ENCODE measurements at places on chromosomes 12 and 14.

- no peak for ATAC-seq
Measured at GRCh38 chr14:75591987-75592575, 13.7 kb downstream of the FLVCR2 start.

- ATAC-seq, result no peak
Measured at GRCh38 chr12:68303850-68304249, 28.3 kb downstream of the MDM1 start.

- ATAC-seq, result no peak
Measured at GRCh38 chr12:112682586-112682985, 109.0 kb upstream of the RPH3A start.

DNA sequence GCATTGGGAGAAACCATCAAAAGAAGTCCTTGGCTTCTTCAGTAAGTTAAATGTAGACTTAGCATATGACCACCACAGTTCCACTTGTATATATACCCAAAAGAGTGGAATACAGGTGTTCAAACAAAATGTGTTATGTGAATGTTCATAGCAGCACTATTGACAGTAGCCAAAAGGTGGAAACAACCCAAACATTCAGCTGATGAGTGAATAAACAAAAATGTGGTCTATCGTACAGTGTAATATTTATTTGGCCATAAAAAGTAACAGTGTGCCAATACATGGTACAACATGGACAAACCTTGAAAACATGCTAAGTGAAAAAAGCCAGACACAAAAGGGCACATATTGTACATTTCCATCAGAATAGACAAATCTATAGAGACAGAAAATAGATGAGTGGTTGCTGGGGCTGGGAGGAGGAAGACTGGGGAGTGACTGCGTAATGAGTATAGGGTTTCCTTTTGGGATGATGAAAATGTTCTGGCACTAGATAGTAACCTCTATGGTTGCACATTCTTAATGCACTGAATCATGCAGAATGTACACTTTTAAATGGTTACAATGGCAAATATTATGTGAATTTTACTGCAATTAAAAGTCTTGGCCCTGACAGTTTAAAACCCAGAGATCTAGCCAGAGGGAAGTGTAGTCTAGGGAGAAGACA, 5.5 kb downstream of the ERP29 start:
- no peak for ATAC-seq

DNA sequence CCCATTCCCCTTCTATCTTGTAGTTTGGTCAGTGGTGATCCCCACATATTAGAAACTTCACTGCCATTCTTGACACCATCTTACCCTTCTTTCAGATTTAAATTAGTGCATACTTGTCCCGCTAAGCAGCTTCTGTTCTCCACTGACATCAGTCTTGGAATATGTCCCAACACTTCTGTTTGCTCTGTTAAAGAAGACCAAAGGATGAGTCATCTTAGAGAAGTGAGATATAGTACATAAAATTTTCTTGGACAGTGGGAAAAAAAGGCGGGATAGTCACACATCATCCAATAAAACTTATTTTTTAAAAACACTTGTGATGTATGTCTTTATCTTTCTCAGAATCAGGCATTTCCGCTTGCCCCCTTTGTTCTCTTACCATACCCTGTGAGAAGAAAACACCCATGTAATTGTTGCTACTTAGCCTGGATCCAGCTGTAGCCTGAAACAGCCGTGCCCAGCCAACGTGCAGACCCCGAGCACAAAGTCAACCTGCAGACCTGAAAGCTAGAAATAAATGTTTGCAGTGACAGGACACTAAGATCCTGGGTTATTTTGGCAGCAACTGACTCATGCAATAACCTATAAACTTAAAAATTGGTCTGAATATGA, 100.1 kb upstream of the PDE3A start:
- ATAC-seq, result no peak

- no peak for ATAC-seq
Measured at GRCh38 chr12:128077211-128077916, 189.6 kb upstream of the TMEM132C start.

DNA sequence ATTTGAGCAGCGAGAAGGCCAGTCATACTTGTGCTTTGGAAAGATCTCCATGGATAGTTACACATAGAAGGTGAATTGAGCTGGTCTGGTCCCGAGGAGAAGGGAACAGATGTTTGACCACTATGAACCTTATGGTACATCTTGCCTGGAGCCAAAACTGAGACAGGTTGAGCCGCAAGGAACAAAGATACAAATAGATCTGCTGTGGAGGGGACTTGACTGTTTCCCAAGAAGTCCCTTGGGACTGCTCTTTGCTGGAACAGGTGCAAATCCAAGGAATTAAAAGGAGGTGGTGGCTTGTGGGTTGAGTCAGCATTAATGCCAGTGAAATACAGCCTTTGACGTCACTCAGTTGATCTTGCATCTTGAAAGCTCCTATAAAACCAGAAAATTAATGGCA, 68.8 kb upstream of the PRIMA1 start:
- ATAC-seq, result no peak

- ATAC-seq, result no peak
Measured at GRCh38 chr12:106181401-106182114, 42.8 kb upstream of the NUAK1 start.

- peak; percentile 84 for ATAC-seq
Measured at GRCh38 chr14:91249841-91250616, 5.5 kb upstream of the GPR68 start.

GRCh38 chr14:31258427-31259039, 50.9 kb upstream of the HECTD1 start:
- ATAC-seq, result no peak

- ATAC-seq, result no peak
Measured at GRCh38 chr12:6620885-6621274, 13.7 kb upstream of the CHD4 start.

DNA sequence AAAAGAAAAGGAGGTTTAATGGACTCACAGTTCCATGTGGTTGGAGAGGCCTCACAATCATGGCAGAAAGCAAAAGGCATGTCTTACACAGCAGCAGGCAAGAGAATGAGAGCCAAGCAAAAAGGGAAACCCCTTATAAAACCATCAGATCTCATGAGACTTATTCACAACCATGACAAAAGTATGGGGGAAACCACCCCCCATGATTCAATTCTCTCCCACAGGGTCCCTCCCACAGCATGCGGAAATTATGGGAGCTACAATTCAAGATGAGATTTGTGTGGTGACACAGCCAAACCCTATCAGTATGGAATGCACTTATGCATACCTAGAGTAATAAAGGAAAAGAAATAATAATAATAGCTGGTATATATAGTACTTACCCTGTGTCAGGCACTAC, 4.5 kb upstream of the GLIPR1 start:
- ATAC-seq, result no peak

- ATAC-seq, result peak; percentile 76
Measured at GRCh38 chr12:96425321-96425720, 25.1 kb upstream of the CDK17 start.

- ATAC-seq, result no peak
Measured at GRCh38 chr12:9148926-9149325, 33.2 kb upstream of the A2M start.

GRCh38 chr12:116687888-116688287, 50.0 kb downstream of the SPRING1 start:
- peak; percentile 55 for ATAC-seq

DNA sequence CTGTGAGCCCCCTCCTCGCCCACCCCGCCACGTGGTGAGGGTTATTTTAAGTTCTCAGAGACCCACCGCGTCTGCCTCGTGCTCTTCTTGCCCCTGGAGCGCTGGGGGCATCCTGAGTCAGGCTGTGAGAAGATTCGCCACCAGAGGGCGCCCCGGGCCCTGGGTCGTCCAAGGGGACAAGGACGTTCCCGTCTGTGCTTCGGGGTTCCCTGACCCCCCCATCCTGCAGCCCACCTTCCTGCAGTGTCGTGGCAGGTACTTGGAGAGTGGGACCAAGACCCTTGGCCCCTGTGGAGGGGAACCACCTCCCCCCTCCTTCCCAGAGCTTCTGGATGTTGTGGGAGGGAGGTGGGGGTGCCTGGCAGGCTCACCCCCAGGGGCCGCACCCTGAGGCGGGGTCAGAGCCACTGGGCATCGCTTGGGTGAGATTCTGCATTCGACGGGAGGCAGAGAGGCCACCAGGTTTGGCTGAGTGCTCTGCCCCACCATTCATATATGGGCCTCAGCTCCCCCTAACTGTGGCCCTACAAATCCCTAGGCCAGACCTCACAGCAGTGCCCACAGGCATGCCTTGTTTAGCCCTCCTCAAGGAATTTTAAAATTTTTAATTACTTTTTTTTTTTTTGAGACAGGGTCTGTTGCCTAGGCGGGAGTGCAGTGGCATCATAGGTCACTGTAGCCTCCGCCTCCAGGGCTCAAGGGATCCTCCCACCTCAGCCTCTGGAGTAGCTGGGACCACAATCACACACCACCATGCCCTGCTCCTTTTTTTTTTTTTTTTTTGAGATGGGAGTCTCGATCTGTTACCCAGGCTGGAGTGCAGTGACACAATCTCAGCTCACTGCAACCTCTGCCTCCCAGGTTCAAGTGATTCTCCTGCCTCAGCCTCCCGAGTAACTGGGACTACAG, 17.0 kb downstream of the RHOF start:
- ATAC-seq, result peak; percentile 82

GRCh38 chr12:123037791-123038190, 57.3 kb downstream of the ARL6IP4 start:
- ATAC-seq, result no peak

GRCh38 chr14:72629534-72629933, 264.4 kb downstream of the DPF3 start:
- no peak for ATAC-seq

GRCh38 chr12:5904969-5905368, 40.1 kb downstream of the ANO2 start:
- no peak for ATAC-seq

DNA sequence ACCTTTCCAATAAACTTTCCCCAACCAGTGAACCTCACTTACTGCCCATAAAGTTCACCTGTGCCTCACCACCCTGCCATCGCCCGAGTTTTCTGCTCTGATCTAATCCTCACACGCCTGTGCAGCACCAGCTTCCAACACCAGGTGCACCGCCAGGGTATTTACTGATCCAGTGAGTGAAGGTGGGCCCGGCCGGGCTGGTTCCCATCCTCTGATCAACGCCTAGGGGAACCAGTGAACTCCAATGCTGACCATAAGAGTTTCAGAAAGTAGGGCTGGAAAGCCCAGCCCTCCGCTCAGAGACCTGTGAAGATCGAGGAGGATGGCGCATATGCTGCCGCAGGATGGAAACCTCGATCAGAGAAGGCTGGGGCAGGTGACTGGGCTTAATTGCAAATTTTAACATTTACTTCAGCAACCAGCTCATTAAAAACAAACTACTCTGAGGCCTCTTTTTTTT, 685 bp upstream of the MYL6B start:
- peak; percentile 84 for ATAC-seq

- ATAC-seq, result no peak
Measured at GRCh38 chr14:97155814-97156213, 358.6 kb downstream of the VRK1 start.

DNA sequence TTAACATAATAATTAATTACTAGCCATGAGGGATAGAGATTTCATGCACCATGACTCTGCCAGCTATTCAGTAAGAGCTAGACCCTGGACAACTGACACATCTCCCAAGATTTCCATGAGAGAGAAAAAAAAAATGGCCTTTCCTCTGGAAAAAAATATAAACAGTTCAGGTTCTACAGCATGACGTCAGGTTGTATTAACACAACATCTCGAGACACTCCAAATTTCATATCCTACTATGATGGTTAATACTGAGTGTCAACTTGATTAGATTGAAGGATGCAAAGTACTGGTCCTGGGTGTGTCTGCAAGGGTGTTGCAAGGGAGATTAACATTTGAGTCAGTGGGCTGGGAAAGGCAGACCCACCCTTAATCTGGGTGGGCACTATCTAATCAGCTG, 11.1 kb downstream of the DBX2 start:
- ATAC-seq, result no peak

GRCh38 chr14:72545411-72546311, 348.2 kb downstream of the DPF3 start:
- ATAC-seq, result peak; percentile 61

- no peak for ATAC-seq
Measured at GRCh38 chr12:57227315-57228115, 2.0 kb upstream of the SHMT2 start.

DNA sequence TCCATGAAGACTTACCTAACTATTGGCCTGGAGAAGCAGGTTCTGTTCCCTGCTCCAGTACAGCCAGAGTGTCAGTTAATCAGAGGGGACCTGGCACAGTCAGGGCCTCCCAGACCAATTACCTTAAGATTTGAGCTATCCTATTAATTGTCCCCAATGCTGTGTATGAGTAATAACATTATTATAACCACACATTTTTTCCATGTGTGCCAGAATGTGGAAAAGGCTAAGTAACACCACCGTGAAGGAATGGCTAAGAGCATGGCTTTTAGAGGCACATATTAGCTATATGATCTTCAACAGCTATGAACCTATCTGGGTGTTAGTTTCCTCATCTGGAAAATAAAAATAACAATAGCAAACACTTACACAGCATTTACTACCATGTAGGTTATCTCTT, 111.1 kb upstream of the RAP1B start:
- no peak for ATAC-seq

DNA sequence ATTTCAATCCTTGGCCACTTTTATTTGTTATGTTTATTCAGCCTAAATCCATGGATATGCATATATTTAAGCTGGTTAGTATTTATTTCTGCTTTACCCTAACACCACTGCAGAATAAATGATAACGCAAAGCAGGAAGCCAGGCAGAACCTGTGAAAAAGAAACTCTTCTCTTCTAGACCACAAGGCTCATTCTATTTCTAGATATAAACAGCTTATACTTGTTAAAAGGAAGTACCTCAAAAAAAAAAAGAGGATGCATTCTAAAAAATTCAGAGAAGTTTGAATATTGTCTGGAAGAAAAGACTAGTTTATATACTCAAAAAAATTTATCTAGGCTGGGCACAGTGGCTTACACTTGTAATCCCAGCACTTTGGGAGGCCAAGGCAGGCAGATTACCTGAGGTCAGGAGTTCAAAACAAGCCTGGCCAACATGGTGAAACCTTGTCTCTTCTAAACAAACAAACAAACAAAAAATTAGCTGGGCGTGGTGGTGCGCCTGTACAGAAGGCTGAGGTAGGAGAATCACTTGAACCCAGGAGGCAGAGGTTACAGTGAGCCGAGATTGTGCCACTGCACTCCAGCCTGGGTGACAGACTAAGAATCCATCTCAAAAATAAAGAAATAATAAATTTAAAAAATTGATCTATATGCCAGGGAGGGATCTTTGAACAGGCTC, 55.8 kb downstream of the GALNT4 start:
- peak; percentile 84 for ATAC-seq

DNA sequence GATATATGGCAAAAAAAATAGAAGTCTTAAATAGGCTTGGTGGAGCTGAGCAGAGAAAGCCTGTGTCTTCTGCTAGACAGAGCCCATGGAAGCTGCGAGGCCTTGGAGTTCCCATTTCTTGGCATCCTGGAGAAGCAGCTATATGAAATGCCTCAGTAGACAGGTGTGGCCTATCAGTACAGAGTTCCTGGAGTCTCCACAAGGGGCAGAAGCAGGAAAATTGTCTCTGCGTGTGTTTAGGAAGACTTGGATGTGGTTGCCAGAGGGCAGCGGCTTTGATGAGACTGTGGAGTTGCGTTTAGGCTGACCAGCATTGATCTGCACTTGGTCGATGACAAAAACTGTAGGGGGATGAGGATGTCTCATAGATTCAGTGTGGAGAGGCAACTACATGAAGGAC, 334.5 kb upstream of the SEL1L start:
- no peak for ATAC-seq

- no peak for ATAC-seq
Measured at GRCh38 chr12:93272997-93273396, 104.7 kb upstream of the NUDT4 start.

- no peak for ATAC-seq
Measured at GRCh38 chr12:108198043-108198442, 69.0 kb downstream of the WSCD2 start.

- ATAC-seq, result no peak
Measured at GRCh38 chr14:23286902-23287479, 1.1 kb upstream of the HOMEZ start.

- no peak for ATAC-seq
Measured at GRCh38 chr14:64703395-64704142, 655 bp upstream of the PLEKHG3 start.

Measured in stimulated activated memory B cell treated with anti-CD40 and anti-IgM and Interleukin-4, amounts not matched to agents 10 μg/mL and 1 μg/mL and 100 μg/mL, for 72 hours (primary cell).